Fibroblast of the aortic adventitia (primary cell): ENCODE measurements at places on chromosomes 1 and 21. TPM values are rescaled to one million over a fixed set of nuclear protein-coding genes. Genes with fewer than 3 reads are reported as not detected.

The SLC16A4 gene
- total RNA-seq, result 36.8 and 71.9 TPM in 2 replicates

The IGSF5 gene
- 0.09 TPM in 1 of 2 replicates, not detected in the other for total RNA-seq

The TINAGL1 gene
- total RNA-seq, result 1.2 and 99.8 TPM in 2 replicates

The H3-3A gene
- 56.7 and 164 TPM in 2 replicates for total RNA-seq

The HSD3B2 gene
- not detected in 2 replicates for total RNA-seq

The WDR64 gene
- not detected in 2 replicates for total RNA-seq

The METTL25B gene
- 4.1 and 10.9 TPM in 2 replicates for total RNA-seq

The SH2D2A gene
- not detected in 2 replicates for total RNA-seq

The CFAP107 gene
- total RNA-seq, result not detected in 2 replicates

The SPRR2F gene
- total RNA-seq, result not detected in 2 replicates

The KLF17 gene
- total RNA-seq, result 0.27 and 1.1 TPM in 2 replicates

The TDRD5 gene
- total RNA-seq, result not detected in 2 replicates
